Stimulated activated CD4-positive, alpha-beta T cell treated with anti-CD3 and anti-CD28 coated beads, TNF-alpha, amount 100 ng/mL, for 4 hours (primary cell): ENCODE measurements at places on chromosomes 3 and 15.

DNA sequence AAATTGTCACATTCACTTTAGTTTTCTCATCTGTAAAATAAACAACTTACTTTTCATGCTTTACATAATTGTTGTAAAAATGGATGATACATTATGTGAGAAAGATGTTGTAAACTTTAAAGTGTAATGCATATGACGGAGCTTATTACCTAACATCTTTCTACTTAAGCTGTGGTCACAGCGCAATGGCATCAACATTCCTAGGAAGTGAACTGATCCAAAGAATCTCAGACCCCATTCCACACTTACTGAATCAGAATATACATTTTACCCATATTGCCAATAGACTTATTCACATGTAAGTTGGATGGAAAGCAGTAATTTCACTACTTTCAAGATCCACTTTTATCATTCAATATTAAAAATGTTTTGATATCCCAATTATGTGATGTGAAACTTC lies 497.5 kb downstream of the FGF12 start:
- no peak for DNase-seq

- DNase-seq = peak; percentile 49
These were observed 15.6 kb downstream of the TEX264 start for GRCh38 chr3:51686512-51687215.

DNA sequence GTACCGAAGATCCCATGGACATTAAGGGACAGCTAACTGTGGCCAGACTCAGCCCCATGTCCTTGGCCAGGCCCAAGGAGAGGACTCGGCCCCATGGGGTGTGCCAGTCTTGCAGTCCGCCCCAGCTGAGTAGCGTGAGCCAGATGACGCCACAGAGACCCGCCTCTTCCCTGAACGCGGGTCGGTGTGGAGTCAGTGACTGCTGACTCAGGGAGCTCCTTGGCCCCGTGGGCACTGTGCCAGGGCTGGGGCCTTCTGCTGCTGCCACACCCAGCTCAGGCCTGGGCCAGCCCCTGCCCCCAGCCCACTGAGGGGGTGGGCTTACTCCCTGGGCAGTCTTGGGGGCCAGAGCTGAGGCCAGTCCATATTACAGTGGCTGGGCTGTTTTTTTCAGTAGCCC lies 52.8 kb downstream of the PLXNA1 start:
- no peak for DNase-seq

DNA sequence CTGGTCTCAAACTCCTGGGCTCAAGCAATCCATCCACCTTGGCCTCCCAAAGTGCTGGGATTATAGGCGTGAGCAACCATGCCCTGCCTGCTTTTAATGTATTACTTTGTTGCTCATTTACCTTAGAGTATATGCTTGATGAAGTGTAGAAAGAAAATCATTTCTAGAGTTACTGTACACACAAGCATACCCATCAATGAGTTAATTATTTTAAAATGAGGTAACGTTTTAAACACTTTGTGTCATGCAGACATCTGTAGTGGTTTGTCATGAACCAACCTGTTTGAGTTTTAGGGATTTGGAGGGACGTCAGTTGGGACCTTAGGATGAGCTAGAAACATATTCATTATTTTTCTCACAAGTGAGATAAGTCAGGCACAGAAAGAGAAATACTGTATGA lies 332.4 kb upstream of the IGF1R start:
- DNase-seq = no peak

- no peak for DNase-seq
These were observed 326.1 kb upstream of the LRRFIP2 start for GRCh38 chr3:37500518-37500917.

- no peak for DNase-seq
These were observed 350.5 kb upstream of the THBS1 start for GRCh38 chr15:39230205-39230907.

- no peak for DNase-seq
These were observed 21.6 kb downstream of the ARHGAP31 start for GRCh38 chr3:119315600-119316312.

DNA sequence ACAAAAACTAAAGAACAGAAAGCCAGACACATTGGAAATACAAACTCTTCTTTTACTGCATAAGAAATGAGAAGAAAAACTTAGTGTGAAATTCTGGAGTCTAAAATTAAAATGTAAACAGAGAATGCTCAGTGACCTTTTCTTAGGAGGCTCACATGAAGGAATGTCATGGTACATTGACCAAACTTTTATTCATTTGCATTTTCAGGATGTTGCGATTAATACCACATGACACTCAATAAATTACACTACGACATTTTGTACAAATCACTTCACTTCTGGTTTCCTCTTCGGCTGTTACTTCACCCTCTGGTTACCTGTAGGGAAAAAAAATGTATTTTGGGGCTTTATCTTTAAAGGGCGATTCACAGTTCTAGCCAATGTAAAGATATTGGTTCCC lies 56.4 kb upstream of the ACTC1 start:
- DNase-seq = no peak

DNA sequence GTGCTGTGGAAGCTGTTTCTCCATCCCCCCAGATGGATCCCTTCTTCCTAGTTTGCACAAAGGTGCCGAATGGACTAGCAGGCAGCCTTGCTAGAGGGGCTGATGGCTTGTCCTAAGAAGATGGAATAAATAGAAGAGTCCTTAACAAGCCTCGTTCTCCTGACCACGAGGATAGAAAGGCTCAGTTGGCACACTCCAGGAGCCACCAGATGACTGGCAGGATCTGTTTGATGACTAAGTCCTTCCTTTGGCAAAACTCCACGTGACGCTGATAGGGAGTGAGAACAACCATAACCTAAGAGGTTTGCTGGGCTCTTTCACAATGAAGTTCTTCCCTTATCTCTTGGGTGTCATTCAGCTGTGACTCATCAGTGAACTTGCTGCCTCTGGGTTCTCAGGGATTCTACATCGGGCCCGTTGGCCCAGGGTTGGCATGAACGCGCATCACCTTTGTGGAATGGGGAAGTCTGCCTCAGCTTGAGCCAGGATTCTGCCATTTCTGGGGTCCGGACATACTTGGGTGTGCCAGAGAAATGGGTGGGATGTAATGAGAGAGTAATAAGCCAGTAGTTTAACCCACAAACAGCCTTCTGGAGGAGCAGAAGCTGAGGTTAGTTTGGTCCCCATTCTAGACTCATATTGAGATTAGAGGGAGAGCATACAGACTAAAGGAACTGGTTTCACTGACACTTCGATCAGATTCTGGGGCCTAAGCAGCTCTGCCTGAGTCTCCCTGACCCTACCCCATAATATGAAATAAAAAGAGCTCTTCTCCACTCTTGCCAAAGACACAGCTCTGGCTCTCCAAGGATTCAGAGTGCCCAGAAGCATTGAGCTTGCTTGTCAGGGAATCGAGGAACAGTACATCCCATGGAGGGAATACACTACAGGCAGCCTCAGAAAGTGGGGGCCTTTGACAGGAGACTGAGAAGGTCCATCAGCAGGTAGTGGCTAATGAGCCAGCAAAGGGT lies 2.0 kb upstream of the MELTF start:
- DNase-seq = no peak

DNA sequence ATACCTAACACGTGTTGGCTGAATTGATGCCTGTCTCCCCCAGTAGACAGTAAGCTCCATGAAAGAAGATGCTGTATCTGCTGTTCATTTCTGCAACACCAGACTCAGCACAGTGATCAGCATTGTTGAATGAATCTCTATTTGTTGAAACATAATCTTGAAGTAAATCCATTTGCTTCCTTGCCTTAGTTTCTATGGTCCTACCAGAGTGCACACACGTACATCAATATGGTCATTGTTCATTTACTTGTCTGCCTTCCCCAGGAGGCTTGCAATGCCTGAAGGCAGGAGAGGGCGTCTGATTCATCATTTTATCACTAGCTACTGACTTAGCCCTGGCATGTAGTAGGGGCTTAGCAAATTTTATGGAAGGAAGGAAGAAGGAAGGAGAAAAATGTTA lies 19.2 kb downstream of the RBP2 start:
- no peak for DNase-seq

GRCh38 chr3:44395714-44396113 lies 57.1 kb downstream of the TCAIM start:
- DNase-seq = no peak

- no peak for DNase-seq
These were observed 99.5 kb upstream of the FOXB1 start for GRCh38 chr15:59904450-59905135.

DNA sequence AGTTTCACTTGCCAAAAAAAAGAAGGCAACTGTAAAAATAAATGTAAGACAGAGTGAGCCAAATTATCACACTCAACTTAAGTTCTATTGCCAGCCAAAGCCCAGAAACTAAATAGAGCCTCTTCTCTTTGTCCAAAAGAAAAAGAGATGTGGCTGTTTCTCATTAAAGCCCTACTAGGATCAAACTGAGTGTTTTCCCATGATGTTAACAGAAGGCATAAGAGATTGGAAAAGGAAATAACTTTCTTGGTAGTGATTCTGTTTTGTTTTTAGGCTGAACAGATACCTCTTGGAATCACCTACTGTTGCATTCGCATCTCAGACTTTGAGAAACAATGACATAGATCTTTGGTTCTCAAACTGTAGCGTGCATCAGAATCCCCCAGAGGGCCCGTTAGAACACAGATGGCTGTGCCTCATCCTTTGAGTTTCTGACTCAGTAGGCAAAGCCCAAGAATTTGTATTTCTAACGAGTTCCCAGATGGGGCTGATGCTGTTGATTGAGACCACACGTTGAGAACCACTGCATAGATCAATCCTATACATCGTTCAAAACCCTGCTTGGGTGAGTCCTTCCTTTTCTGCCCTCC lies 42.5 kb upstream of the SRGAP3 start:
- DNase-seq = no peak

DNA sequence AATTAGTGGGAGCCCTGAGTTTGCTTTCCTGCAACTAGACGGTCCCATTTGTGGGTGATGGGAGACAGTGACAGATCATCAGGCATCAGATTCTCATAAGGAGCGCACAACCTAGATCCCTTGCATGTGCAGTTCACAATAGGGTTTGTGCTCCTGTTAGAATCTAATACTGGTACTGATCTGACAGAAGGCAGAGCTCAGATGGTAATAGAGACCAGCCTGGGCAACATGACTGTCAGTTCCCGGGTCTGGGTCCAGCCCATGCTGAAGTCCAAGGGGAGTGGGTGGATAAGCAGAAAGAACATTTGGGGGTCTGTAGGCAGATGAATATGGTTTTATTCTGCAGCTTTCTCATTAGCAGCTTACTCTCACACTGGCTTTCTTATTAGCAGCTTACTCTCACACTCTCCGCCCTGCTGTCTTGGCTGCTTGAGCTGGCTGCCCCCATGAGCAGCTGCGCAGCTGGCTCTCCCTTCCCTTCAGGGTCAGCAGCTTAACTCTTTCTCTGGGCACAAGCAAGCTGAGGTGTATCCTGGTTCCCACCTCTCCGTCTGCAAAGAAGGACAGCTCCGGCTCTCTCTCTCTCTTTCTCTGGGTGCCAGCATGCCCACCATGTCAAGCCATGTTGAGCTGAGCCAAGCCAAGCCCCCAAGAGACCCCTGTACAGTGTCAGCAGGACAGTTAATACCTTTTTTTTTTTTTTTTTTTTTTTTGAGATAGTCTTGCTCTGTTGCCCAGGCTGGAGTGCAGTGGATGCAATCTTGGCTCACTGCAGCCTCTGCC lies 46.5 kb downstream of the KLHDC8B start:
- no peak for DNase-seq
